Left ventricle myocardium inferior (tissue), 1 donor: ENCODE measurements at places on chromosomes 1 and 21. TPM values are rescaled to one million over a fixed set of nuclear protein-coding genes. Genes with fewer than 3 reads are reported as not detected.
A peak's percentile ranks its signal among the peaks of the same experiment; 100 is the strongest.

DNA sequence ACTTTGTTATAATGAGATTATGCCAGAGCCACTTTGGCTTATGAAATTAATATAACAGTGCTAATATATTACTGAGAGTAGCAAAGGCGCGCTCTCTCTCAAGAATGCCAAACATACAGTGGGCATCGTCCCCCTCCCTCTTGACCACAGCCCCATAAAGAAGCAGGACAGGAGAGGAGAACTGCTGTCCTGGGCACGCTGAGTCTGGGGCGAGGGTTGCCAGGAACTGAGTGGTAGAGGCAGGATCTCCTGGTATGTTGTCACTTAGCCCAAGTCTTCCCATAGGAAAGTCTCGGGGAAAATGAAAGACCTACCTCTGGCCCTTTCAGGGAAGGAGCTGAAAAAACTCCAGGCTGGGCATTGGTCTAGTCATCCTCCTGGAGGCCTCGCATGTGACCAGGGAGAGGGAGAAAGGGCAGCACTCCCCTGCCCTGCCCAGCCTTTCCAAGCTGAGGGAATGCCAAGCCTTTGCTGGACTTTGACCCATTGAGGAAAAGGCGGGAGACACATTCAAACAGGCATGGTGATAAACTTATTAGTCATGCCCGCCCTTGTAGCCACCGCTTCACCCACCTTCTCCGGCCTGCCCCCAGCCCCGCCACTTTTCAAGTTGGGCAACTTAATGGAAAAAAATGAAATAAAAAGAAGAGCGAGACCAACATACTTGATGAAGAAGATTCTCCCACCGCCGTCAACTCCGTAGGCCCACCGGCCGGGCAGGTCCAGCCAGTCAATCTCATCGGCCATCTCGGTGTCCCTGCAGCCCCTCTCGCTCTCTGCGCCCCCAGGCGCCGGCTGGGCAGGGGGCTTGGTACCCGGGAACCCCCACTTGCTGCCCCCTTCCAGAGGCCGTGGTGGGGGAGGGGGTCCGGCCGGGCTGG lies 17.4 kb upstream of the PLEKHA6 start:
- H3K36me3 ChIP-seq: no peaks in the 10 kb centered on the region
- H3K4me3 ChIP-seq: peak overlapping the region; percentile 70
- DNase-seq: no peak
- peaks cover 65% of the 10 kb centered on the region for H3K27me3 ChIP-seq
- peaks cover 17% of the 10 kb centered on the region for H3K4me1 ChIP-seq

DNA sequence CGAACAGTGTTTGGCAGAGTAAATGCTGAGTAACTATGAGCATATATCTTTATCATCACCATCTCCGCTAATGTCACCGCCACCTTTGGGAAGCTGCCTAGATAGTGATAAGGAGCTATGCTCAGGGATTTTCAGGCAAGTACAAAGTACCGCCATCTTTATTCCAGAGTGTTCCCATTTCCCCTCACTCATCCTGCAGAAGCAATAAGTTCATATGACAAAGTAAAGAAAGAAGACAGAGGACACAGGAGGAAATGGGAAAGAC lies 89.6 kb downstream of the TGFBR3 start:
- H3K36me3 ChIP-seq: peaks cover 4% of the 10 kb centered on the region
- H3K4me1 ChIP-seq: peaks cover 62% of the 10 kb centered on the region
- no peak overlapping the region for H3K27ac ChIP-seq
- DNase-seq: no peak

- H3K4me3 ChIP-seq: no peak overlapping the region
- no peaks in the 10 kb centered on the region for H3K4me1 ChIP-seq
- H3K36me3 ChIP-seq: no peaks in the 10 kb centered on the region
- H3K27ac ChIP-seq: no peak overlapping the region
- H3K27me3 ChIP-seq: peaks cover 58% of the 10 kb centered on the region
- no peak for DNase-seq
Observed at GRCh38 chr1:110770832-110771231, 96.1 kb upstream of the KCNA3 start.

GRCh38 chr1:81877940-81878339 lies 77.2 kb downstream of the ADGRL2 start:
- DNase-seq: no peak
- peak overlapping the region; percentile 23 for H3K4me3 ChIP-seq
- peak overlapping the region; percentile 36 for H3K27ac ChIP-seq
- H3K27me3 ChIP-seq: no peaks in the 10 kb centered on the region
- peaks cover 84% of the 10 kb centered on the region for H3K4me1 ChIP-seq

DNA sequence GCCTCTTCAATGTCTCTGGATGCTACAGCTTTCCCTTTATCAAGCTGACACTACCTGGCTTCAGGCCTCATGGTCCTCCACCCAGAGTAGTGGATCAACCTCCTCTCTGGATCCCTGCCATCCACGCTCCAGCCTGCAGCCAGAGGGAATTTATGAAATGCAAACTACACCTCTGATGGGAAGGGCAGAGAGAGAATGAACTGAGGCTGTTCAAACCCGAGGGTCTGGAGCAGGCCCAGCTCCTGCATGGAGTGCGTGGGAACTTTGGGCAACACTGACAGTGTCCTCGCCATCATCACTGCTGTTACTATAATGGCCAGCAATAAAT lies 157.8 kb downstream of the TRABD2B start:
- DNase-seq: no peak
- no peak overlapping the region for H3K4me3 ChIP-seq
- no peaks in the 10 kb centered on the region for H3K36me3 ChIP-seq
- H3K27ac ChIP-seq: peak overlapping the region; percentile 8

DNA sequence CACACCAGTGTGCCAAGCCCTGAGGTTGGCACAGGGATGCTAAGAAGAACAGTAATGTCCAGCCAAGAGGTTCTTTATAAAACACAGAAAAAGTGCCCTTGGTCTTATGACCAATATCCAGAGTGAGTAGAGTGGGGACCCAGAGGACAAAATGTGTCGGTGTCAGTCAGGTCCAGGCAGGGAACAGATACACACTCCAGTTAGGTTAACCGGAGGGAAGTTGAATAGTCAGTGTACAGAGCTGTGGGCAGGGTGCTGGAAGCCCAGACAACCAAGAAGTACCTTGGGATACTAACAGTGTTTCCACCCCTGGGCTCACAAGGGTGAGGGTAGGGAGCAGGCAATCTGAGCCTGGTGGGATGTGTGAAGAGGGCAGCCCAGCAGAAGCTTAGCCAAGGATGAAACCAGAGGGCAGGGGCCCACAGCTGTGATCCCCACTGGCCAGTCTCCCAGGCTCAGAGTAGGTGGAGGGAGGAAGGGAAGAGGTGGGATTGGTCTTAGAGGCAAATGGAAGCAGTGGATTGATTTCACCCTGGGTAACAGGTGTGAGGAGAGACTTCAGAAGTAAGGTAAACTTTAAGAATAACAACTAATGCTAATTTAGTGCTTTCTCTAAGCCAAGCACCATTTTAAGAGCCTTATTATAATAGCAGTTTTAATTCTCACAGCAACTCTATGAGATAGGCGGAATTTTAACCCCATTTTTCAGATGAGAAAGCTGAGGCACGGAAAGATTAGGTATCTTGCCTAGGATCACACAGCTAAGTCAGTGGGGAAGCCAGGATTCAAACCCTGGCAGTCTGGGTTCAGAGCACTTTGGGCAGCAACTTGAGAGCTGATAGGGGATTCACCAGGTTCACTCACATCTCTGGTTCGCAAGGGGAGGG lies 143.4 kb upstream of the HOOK1 start:
- no peaks in the 10 kb centered on the region for H3K27me3 ChIP-seq
- no peaks in the 10 kb centered on the region for H3K36me3 ChIP-seq
- no peak overlapping the region for H3K4me3 ChIP-seq
- peak overlapping the region; percentile 83 for H3K27ac ChIP-seq
- DNase-seq: no peak
- peaks cover 52% of the 10 kb centered on the region for H3K4me1 ChIP-seq

DNA sequence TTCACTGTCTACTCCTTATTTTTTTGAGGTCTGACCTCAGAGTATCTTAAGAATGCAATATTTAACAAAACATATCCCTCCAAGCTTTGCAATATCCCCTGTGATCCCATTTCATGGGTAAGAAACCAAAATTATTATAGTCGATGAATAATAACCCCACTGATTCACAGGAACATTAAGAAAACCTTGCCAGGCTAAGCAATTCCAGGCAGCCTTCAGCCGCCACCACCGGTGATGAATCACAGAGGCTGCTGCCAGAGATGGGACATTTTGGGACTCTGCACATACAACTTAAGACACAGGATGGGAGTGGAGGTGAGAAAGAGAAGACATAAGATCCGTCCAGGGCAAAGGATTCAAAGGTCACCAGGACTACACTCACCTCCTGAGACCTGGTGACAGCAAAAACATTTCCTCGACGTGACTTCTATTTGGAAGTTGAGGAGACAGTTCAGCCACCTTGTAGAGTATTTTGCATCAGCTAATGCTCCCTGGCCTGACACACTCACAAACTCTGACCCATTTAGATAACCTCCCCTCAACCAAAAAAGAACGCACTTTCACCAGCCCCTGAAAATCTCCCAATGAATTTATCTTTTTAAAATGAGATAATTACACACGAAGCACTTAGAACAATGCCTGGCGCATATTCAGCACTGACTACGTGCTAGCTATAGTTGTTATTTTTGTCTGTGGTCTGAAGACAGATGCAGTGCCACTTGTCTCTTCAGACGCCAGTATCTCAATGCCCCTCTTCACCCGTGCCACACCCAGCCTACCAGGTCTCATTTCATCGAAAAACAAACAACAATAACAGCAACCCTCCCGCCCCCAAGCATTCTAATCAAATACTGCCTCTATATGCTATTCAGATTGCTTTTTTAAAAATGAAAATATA lies 17.8 kb upstream of the OVAAL start:
- DNase-seq: no peak
- no peaks in the 10 kb centered on the region for H3K36me3 ChIP-seq
- peak overlapping the region; percentile 19 for H3K4me3 ChIP-seq
- H3K27ac ChIP-seq: peak overlapping the region; percentile 87
- H3K27me3 ChIP-seq: no peaks in the 10 kb centered on the region

GRCh38 chr1:19815801-19816736 lies 986 bp upstream of the RNF186 start:
- H3K4me1 ChIP-seq: no peaks in the 10 kb centered on the region
- H3K4me3 ChIP-seq: no peak overlapping the region
- no peak overlapping the region for H3K27ac ChIP-seq
- H3K27me3 ChIP-seq: peaks cover 22% of the 10 kb centered on the region
- DNase-seq: no peak
- H3K36me3 ChIP-seq: no peaks in the 10 kb centered on the region

GRCh38 chr1:77273891-77274290 lies 7.9 kb upstream of the AK5 start:
- no peaks in the 10 kb centered on the region for H3K36me3 ChIP-seq
- DNase-seq: no peak
- H3K27ac ChIP-seq: no peak overlapping the region
- no peaks in the 10 kb centered on the region for H3K4me1 ChIP-seq
- H3K4me3 ChIP-seq: no peak overlapping the region

GRCh38 chr1:25161981-25162380 lies 70.3 kb downstream of the SYF2 start:
- no peak overlapping the region for H3K27ac ChIP-seq

GRCh38 chr1:196678510-196678884 lies 26.7 kb downstream of the CFH start:
- no peaks in the 10 kb centered on the region for H3K27me3 ChIP-seq
- no peaks in the 10 kb centered on the region for H3K4me1 ChIP-seq
- no peak overlapping the region for H3K27ac ChIP-seq
- no peaks in the 10 kb centered on the region for H3K36me3 ChIP-seq
- no peak overlapping the region for H3K4me3 ChIP-seq

The HTR6 gene
- total RNA-seq: not detected

The USH2A gene
- 3.6 TPM for total RNA-seq

The OR10T2 gene
- not detected for total RNA-seq

The FCRLB gene
- total RNA-seq: 0.33 TPM

The FNDC5 gene
- total RNA-seq: 105 TPM

The RAB7B gene
- 1.4 TPM for total RNA-seq
